ENCODE measurements at places on chromosomes 3 and 15.

DNA sequence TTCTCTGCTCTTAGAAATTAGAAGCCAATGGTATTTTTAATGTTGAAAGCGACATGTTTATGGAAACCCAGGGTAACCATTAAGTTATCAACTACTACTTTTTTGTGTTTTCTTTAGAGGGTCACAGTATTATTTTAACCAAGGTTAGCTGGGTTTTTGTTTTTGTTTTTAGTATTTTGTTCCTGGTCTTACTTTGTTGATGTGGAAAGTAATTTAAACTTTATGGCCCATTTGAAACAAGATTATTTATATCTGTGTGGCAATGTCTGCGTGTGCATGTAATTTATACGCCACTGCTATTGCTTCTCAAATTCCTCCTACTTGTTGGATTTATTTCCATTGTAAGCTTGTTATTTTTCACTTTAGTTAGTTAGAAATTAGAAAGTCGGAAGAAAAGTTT is 722.1 kb upstream of the NR2F2 start:
- no peak for DNase-seq

DNA sequence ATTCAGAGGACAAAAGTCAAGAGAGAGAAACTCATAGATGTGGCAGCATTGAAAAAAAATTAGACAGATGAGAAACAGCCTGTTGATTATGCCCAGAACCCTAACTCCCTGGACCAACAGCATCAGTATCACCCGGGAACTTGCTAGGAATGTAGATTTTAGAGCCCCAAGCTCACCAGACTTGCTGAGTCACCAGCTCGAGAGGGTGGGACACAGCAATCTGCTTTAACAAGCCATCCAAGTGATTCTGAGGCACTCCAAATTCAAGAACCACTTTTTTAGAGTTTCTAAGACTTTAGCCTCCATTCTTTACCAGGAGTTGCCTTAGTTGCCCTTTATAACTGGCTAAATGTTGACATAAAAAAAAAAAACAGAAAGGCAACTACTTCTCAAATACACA is 70.9 kb downstream of the CGGBP1 start:
- DNase-seq: no peak

DNA sequence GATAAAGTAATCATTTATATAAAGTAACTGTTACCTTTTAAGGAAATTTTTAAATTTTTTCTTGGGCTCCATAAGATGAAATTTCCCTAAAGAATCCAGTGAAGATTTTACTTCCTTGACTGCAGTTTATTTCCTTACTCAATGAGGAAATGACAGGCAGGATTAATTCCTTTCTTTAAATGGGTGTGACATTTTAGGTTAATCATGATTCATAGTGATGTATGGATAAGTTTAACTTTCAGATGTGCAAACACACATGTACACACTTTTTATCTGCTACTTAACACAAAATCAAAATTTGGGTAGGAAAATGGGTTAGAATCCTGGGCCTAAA is 11.2 kb upstream of the LEO1 start:
- no peak for DNase-seq

GRCh38 chr15:96325541-96326327 is 4.8 kb upstream of the NR2F2 start:
- no peak for DNase-seq

DNA sequence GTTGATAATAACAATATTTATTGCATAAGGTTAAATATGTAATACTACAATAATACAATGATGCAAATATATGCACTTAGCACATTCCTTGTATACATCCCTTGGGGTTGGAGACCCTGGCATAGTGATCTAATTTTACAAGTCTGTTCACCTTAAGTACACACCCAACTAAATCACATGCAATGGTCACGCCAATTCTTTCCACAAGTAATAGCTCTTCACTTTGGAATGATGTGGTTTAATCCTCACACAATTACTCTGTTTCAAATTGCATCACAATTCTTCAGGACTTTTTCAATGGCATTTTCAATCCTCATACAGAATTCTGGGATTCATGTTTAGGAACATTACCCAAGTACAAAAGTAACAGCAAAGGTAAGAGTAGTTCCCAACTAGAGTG is 27.3 kb upstream of the SPRED1 start:
- no peak for DNase-seq

DNA sequence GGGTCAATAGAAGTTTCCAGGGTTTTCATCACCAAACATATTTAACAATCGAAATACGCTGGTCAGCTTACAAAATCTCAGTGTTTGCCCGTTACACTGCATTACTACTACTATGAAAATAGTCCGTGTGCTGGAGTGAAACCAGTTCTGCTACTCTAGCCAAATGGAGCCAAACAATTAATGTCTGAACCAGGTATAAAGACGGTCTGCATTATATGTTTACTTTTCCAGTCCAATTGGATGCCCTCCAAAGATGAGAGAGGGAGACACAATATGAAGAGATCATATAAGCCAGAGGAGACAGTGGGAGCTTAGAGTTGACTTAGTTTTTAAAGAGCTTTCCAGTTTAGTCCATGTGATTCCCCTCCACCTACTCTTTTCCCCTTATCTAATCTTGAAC is 6.3 kb upstream of the DUT start:
- no peak for DNase-seq
